ENCODE measurements at places on chromosomes 12 and 14. TPM values are rescaled to one million over a fixed set of nuclear protein-coding genes. Genes with fewer than 3 reads are reported as not detected.

GRCh38 chr12:103965255-103965589, 450 bp upstream of the TDG start:
- DNase-seq, result no peak

- DNase-seq, result no peak
Observed at GRCh38 chr12:91387461-91388134, 205.0 kb upstream of the DCN start.

DNA sequence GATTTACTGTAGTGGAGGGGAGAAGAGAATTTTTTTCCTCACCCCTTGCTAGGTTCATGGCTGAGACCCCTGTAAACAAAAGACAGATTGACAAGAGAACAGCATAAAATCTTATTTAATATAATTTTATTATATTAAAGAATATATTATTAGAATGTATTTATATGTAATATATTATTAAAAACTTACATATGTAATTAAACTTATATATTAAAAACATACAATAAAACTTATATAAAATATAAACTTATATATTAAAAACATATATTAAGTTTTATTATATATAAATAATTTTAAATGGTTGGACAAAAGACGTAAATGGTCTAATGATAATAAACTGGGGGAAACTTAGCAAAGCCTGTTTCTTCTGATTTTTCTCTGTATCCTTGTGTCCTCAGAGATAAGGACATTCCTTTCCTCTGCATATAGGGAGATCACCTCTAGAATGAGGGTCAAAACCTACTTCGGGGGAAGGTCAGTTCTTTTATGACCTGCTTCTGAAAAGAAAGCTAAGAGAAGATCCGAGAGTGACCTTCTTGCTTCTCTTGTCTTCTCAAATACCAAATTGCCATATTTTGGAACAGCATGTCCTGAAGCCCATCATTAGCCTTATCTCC, 8.9 kb upstream of the PPM1H start:
- DNase-seq, result no peak

DNA sequence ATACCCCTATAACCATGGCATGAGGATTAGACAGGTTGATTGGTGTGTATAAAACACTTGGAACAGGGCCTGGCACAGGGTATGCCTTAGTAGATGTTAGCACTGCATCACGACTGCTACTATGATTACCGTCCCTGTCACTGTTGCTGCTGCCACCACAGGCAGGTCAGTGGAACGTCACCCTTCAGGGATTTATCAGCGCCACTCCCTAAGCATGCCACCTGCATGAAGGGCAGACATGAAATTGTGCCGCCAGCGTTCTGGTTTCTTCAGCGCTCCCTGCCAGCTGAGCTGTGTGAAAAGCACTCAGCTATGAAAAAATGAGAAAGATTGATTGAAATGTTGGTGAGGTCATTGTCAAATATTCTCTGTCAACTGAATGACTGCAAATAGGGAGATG, 477.0 kb downstream of the DPF3 start:
- no peak for DNase-seq

- DNase-seq, result no peak
Observed at GRCh38 chr12:110928700-110929099, 8.3 kb upstream of the MYL2 start.

GRCh38 chr14:99116741-99117295, 155.2 kb downstream of the BCL11B start:
- DNase-seq, result no peak

- DNase-seq, result no peak
Observed at GRCh38 chr14:22767323-22767589, 768 bp downstream of the OXA1L start.

DNA sequence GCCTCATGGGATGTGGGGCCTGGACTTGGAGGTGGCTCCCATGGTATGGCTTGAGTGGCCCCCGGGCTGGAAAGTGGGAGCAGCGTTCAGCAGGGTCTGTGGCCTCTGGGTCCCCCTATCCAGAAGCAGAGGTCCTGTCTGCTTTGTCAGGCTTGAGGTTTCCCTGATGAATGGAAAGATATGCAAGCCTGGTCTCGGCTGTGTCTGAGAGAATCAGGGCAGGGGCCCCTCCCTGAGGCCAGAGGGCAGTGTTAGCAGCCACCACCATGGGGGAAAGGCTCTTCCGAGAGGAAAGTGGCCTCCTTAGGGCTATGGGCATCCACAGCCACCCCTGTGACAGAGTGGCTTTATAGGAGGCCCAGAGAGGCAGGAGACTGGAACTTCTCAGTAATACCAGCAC, 128.2 kb downstream of the VRK1 start:
- no peak for DNase-seq

- DNase-seq, result no peak
Observed at GRCh38 chr14:92529903-92530302, 16.3 kb downstream of the RIN3 start.

DNA sequence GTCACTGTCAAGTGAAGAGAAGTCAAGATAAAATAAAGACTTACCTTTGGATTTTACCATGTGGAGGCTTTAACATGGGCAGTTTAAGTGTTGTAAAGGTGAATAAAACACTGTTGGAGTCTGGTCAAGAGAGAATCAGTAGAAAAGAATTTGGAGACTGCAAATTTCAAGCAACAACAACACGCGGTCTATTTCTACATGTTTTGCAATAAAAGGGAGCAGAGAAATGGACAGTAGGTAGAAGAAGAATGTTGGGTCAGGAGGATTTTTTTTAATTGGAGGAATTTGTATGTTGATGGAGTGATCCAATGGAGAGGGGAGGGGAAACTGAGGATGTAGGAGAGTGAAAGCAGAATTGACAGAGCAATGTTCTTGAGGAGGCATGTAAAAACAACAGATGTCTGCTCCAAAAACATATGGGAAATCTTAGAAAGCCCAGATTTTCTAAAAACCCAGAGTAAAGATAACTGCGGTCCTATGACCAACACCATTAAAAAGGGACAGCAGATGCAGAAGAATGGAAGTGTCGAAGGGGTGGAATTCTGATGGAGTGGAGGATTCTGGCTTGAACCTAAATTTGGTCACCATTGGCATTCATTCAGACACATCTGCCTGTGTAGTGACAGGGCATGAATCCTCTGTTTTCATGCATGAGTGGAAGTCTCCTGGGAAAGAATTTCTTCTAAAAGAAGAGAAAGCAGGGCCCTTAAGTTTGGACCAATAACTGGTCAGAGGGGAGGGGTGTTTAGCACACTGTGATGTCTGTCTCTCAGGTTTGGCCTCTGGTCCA, 68.0 kb upstream of the OSBPL8 start:
- DNase-seq, result no peak

Gene CLMN
- 52.4 TPM for total RNA-seq
